Subcutaneous adipose tissue (tissue), 4 donors: ENCODE measurements at places on chromosomes 6 and 20. TPM values are rescaled to one million over a fixed set of nuclear protein-coding genes. Genes with fewer than 3 reads are reported as not detected.

BPIFA1 gene
- total RNA-seq = not detected

PSORS1C2 gene
- not detected for total RNA-seq

DLK2 gene
- not detected for total RNA-seq

CALHM4 gene
- total RNA-seq = not detected

RAB23 gene
- 24.6 TPM for total RNA-seq

RCAN2 gene
- total RNA-seq = 14.8 TPM
